ENCODE measurements at places on chromosomes 1 and 21. TPM values are rescaled to one million over a fixed set of nuclear protein-coding genes. Genes with fewer than 3 reads are reported as not detected.

The MYOG gene
- total RNA-seq = not detected

The DMBX1 gene
- total RNA-seq = not detected

DNA sequence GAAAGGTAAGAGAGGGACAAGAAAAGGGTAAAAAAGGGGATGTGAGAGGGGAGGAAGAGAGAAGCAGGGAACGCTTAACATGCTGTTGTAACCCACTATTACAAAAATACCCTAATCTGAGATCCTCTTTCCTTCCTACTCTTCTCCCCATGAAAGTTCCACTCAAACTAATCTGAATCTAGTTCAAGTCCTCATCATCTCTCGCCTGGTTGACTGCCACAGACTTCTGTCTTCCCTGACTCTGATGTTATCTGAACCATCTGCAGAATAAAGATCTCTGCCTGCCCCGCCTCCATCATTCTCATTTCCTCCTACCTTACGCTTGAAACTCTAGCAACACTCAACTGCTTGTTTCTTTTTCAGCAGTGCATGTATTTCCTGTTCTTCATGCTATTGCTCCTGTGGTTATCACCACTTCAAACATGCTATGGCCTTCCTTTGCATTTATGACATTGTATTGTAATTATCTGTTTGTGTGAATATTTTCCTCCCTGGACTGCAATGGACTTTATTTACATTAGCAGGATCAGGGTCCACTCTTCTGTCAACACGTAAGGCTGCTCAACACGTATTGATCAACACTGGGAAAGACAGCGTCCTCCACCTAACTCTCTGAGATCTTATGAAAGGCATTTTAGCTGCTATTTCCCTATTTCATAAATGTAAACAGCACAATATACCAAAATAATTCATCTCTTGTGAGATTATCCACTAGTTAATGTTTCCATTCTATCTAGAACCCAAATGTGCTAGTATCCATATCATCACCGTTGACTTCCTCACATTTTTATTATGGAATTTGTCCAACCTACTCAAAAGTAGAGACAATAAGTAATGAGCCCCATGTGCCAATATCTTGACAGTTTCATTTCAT, 215.5 kb upstream of the USP25 start:
- no peak for DNase-seq

DNA sequence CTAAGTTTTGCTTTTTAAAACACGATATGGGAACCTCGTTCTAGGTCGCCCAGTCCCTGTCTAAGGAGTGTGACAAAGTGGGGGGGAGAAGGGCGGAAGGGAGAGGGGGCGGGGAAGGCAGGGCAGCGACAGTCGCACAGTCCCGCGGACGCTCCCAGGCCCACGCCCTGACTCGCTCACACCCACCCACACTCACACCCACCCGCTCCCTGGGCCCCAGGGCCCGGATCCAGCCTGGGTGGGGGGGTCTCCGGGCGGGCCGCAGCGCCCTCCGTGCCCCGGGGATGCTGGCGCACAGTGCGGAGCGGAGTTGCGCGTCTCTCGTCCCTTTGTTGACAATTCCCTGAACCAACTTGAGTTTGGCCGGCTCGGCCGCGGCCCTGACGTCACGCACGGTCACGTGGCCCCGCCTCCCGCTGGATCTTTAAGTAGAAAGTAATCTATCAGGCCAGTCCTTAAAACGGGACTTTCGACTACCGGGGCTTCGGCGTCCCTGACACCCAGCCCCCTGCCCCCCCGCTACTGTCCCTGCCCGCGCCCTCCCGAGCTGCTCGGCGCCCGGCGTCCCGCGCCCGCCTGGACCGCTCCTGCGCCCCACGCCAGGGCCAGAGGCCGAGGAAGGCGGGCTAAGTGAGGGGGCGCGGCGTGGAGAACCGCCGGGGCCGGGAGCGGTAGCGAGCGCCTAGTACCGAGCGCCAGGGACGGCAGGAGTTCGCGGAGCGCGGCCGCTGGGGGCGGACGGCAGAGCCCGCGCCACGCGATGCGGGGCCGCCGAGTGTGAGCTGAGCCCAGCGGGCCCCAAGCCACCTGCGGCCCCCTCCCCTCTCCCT, at the start of gene FOXD3:
Gene FOXD3 (plus strand): TSS at position 454 of the 830 bp plus-strand sequence. CDS start 492 bp downstream, outside the sequence.
- peak; percentile 65 for DNase-seq

DNA sequence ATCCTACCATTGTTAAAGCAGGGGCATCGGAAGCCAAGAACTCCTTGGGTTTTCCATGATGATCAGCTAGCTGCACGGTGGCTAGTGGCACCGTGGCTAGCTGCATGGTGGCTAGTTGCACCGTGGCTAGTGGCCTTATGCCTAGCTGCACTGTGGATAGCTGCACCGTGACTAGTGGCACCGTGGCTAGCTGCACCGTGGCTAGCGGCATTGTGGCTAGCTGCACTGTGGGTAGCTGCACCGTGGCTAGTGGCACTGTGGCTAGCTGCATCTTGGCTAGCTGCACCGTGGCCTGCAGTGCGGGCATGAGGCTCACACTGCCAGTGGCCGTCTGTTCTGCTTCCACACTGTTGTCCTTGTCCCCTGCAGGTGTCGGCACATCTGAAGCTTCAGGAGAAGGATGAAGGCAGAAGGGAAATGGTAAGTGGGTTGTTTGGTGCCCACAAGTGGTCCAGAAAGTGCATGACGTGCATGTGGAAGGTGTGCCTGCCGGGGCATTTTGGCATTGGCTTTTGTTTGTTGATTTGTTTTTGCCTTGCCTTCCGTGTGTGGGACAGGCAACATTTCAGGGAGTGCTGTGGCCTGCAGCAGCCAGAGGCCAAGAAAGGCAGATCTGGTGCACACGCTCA, 38.6 kb downstream of the TFF3 start:
- DNase-seq = no peak

DNA sequence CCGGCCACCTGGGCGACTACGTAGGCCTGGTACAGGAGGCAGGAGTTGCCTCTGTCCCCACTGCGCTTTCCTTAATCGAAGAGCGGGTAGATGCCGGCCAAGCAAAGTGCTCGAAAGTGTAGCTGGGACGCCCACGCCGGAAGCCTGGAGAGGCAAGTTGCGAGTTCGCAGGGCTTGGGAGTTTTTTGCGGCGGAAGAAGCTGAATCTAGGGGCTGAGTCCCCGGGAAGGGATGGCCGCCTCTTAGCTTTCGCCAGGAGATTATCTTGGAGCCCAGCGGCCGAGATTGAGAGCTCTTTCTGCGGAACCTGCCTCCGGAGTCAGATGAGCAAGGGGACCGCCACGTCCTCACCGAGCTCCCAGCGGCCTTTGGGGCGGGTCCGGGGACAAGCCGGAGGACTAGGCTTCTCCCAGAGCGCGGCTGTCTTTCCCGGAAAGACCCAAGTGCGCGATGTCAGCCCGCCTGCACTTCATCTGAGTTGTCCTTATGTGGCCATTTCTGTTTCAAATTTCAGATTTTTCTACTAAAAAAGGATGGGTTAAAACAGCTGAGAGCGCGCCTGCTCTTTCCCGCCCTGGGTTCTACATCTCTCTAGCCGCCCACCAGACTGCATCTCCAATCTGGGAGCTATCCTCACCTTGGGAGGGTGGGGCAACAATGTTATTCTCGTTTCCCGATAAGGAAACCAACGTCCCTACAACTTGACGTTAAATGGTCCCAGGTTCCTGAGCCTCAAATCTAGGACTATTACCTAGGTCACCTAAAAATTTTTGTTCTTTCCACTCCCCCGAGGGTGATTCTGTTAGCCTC, 12.4 kb upstream of the TBX15 start:
- DNase-seq = peak; percentile 20

GRCh38 chr1:26536081-26536480, 6.5 kb downstream of the RPS6KA1 start:
- DNase-seq = no peak
